ENCODE measurements at places on chromosomes 1 and 21.
A peak's percentile ranks its signal among the peaks of the same experiment; 100 is the strongest.

- no peak for DNase-seq
Measured at GRCh38 chr1:101460739-101461138, 223.9 kb downstream of the S1PR1 start.

GRCh38 chr21:41361786-41362604 is at the start of gene MX2:
MX2 (plus strand) TSS chr21:41362027; CDS start chr21:41376907, 14,880 bp downstream.
- DNase-seq, result peak; percentile 30

- DNase-seq, result no peak
Measured at GRCh38 chr1:30336550-30337323, 386.6 kb downstream of the MATN1 start.

DNA sequence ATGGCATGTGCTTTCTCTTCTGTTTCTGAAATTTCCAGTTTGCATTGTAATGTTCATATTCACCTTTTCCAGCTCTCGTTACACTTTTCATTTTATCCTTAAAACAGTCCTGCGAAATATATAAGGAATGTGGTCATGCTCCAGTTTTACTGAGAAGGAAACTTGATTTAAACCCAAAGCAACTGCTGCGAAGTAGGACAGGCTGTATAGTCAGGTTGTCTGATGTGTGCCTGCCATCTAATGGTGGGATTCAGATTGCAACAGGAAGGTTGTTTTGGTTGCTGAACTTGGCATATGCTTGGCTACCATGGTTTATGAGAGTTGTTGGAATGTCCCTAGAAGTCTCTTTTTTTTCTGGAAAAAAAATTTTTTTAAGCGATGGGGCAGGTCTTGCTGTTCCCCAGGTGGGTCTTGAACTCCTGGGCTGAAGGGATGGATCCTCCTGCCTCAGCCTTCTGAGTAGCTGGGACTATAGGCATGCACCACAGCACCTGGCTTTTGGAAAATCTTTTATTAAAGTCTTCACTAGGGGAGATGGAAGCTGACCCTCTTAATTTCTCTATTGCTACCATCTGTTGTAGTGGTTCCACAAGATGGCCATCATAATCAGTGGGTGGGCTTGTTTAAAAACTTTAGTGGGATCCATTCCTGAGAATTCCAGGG is 86.9 kb downstream of the UCK2 start:
- DNase-seq, result peak; percentile 87

GRCh38 chr21:41124641-41125201 is 43.2 kb upstream of the BACE2 start:
- no peak for DNase-seq

All from HFFc6 (cell line).